Stimulated activated CD8-positive, alpha-beta memory T cell treated with anti-CD3 and anti-CD28 coated beads, Interleukin-7, amount 100 ng/mL, for 1 hour (primary cell): ENCODE measurements at places on chromosomes 6 and 20.
A peak's percentile ranks its signal among the peaks of the same experiment; 100 is the strongest.

DNA sequence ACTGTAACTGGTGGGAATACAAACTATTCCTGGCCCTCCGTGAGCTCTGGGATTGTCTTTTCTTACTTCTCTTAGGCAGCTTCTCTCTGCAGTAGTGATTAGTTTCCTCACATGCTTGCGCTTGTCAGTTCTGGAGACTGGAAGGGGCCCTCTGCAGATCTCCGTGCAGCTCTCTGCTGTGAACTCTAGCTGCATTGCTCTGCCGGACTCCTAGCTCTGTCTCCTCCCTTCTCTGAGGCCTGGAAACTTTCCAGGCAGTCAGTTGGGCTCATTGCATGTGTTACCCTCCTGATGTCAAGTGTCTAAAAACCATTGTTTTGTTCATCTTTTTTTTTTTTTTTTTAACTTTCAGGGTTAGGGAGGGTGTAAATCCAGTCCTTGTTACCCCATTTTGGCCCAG, 102.3 kb downstream of the CTNNBL1 start:
- DNase-seq = no peak

GRCh38 chr6:7264686-7265384, 48.2 kb downstream of the SSR1 start:
- no peak for DNase-seq

DNA sequence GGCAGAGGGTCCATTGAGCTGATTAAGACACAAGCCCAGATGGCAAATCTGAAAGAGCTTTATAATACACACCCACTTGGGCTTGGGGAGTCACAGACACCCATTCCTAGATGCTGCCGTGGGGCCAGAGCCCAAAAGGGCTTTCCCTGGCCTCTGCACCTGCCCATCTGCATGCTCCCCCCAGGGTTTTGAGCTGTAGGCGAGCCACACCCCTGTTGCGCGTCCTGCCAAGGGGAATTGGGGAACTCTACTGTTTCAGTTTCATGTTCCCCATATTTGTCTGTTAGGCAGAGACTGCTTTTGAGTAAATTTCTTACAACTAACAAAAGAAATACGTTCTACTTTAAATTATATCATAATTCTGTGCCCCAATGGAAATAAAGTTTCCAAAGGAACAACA, 52.9 kb upstream of the FNDC1 start:
- no peak for DNase-seq

- no peak for DNase-seq
These were observed 155.1 kb upstream of the SOX4 start for GRCh38 chr6:21438237-21438985.

DNA sequence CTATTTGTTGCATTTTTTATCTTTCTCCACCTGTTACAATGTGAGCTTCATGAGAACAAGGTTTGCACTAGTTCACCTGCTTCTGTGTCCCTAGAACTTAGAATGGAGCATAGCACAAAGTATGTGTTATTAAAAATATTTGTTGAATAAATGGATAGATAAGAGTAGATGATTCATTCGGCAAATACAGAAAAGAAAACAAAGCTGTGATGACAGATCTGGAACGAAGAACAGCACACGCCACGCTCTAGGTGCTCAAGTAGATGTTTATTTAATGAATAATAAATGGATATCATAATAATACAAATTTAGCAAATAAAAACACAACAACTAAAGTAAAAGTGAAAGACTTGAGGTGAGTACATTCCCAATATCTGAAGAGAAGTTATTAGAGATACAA, 273.1 kb downstream of the HAO1 start:
- DNase-seq = no peak

DNA sequence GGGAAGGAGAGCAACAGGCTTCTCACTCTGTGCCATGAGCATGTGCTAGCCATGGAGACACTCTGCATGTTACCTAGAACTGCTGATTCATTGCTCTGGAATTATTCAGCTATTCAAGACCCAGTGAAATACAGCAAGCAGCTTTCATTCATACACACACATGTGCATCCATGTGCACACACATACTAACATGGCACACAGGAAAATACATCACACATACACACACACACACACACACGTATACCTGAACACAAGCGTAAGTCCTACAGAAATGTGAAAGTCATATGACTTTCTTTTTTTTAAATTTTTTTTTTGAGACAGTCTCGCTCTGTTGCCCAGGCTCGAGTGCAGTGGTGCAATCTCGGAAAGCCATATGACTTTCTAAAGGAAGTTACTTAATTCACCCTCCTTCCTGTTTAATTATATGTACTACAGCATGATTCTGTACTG, 108.2 kb upstream of the NFATC2 start:
- no peak for DNase-seq

GRCh38 chr6:105005451-105005850, 48.5 kb downstream of the LIN28B start:
- no peak for DNase-seq

DNA sequence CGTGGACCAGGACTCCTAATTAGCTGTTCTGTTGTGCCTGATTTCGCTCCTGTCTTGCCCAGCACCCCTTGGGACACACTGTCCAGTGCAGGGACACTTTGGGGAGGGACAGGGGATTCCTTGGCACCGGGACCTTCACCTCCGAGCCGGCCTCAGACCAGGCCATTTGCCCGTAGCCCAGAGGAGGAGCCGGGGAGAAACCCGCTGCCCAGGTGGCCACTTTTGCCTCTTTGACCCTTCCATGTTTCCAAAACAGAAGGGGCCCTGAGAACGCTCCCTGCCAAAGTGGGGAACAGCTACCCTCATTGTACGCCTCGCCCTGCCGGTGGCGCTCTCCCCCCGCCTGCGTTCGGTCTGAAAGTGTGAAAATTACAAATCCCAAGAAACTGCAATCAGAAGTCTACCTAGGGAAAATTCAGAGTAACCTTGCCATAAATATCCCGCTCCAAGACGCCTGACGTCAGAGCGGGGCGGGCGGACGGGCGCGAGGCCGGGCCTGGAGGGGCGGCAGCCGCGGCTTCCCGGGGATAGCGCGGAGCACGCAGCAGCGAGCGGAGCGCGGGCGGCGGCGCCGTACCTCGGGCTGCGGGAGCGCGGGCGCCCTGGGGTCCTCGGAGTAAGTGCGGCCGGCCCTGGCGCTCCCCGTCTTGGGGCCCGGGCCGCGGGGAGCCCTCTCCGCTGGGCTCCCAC, at the start of gene DAAM2:
Gene DAAM2 (plus strand): TSS at position 527 of the 690 bp plus-strand sequence. CDS start 63,927 bp downstream, outside the sequence.
- DNase-seq = no peak

DNA sequence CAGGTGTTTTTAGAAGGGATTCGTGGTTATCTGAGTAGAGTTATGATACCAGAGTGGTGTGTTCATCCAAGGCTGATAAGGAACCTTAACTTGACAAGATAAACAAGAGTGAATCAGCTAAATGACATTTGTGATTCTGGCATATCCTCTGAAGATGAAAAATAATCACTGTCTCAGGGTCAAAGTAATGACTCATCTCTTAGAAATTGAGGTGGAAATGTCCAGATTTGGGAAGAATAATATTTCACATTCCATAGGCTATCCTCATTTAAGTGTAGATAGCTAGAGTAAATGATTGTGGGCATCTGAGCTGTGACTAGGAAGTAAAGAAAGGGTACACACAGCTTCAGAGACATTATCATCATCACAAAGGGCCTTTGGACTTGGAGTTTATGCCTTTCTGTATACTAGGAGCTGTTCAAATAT, 255.7 kb downstream of the GJA1 start:
- DNase-seq = no peak

- DNase-seq = no peak
These were observed 17.6 kb upstream of the FUCA2 start for GRCh38 chr6:143529095-143529494.

DNA sequence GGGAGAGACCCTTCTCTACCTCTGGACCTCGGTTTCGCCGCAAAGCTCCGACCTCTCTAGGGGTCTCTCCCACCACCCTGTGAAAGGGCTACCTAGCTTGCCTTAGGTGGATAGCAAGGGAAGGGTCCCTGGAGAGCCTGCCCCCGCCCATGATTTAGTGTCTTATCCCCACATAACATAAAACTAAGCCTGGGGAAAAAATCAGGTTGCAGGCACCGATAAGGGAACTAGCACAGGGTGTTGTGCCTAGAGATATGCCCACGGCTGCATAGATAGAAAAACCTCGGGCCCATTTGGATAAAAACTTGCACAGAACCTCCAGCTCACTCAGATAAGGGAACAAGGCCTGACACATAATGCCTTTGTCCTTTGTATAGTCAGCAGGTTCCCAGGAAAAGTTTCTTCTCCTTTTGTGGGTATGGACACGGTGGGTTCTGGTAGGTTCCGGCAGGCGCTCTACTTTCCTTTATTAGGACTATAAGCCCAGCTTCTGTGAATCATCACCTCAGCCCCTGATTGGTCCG, 846 bp downstream of the ZSCAN31 start:
- no peak for DNase-seq

DNA sequence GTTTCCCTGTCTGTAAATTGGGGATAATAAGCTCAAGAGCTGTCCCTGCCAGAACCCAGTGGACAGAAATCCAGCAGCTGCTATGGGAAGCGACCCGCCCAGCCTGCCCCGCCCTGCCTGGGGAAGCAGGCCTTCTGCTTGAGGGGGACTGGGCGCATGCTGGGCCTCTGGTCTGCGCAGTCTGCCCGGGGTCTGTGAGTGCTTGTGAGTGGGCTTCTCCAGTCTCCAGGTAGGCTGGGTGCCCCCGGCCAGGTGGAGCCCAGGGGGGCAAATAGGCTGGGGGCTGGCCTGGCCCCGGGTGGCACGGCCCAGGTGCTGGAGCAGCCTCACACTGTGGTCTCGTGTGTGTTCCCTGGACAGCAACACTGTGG, 648 bp upstream of the RBBP8NL start:
- DNase-seq = no peak

DNA sequence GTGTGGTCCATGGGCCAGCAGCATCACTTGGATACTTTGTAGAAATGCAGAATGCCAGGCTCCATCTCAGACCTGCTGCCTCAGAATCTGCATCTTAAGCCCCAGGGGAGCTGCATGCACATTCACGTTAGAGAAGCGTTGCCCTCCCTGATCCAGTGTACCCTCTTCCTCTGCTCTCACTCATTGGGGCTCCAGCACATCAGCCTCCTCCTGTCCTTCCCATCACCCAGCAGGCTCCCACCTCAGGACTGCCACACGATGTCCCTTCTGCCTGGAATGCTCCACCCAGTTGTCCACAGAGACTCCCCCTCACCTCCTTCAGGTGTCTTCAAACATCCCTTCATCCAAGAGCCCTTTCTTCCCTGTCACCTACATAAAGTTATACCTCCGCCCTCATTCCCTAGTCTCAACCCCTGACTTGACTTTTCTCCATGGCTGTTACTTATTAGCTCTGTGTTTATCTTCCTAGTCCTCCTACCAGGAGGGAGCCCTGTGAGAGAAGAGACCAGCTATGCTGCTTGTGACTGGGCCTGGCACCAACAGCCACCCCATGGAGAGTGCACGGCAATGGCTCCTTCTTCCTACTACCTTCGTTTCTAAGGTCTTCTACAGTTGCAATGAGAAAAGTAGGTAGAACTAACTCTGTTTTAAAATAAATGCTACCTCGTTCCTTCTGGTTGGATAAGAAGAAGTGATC, 3.3 kb upstream of the ACSS1 start:
- DNase-seq = no peak

GRCh38 chr6:148203970-148204369, 138.7 kb upstream of the SASH1 start:
- DNase-seq = peak; percentile 1

GRCh38 chr6:13711324-13711732, 307 bp downstream of the RANBP9 start:
- peak; percentile 33 for DNase-seq

DNA sequence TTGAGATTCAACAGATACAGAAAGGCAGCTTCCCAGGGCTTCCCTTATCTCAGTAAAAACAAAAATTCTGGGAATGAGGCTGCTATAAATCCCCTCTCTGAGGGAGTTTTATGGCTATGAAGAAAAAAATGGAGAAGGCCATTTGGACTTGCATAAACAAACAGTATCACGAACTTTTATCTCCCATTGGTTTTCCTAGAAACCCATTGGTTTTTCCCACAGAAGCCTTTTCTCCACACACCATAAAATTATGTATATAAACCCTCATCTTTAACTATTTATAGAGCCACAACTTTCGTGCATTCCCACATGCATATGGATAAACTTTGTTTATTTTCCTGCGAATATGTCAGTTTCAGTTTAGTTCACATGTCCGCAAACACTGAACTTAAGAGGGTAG, 36.2 kb upstream of the BTBD3 start:
- no peak for DNase-seq

- no peak for DNase-seq
These were observed 132.7 kb upstream of the SALL4 start for GRCh38 chr20:51935003-51935358.

DNA sequence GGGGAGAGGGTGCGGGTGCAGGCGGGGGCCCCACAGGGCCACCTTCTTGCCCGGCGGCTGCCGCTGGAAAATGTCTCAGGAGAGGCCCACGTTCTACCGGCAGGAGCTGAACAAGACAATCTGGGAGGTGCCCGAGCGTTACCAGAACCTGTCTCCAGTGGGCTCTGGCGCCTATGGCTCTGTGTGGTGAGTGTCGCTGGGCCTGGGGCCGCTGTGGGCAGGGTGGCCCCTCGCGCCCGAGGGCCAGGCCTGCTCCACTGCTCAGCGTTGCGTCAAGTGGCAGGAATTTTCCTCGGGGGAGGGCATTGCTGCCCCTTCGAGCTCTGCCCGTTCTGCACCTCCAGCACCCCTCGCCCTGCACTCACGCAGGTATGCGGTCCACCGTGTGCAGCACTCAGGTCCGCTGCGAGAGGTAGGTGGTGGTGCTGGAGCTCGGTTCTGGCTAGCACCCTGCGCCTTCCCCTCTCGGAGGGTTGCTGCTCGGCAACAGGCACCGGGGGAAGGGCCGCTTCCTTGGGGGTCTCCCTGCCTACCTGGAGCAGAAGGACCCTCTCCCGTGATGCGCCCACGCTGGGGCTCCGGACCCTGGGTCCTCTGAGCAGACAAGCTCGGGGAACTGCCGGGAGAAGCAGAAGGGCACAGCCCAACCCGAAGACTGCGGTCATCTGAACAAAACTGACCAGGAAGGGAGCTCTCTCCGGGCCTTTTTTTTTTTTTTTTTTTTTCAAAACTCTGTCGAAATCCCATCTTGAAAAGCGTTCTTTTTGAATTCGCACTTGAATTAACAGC, 674 bp downstream of the MAPK14 start:
- peak; percentile 14 for DNase-seq

DNA sequence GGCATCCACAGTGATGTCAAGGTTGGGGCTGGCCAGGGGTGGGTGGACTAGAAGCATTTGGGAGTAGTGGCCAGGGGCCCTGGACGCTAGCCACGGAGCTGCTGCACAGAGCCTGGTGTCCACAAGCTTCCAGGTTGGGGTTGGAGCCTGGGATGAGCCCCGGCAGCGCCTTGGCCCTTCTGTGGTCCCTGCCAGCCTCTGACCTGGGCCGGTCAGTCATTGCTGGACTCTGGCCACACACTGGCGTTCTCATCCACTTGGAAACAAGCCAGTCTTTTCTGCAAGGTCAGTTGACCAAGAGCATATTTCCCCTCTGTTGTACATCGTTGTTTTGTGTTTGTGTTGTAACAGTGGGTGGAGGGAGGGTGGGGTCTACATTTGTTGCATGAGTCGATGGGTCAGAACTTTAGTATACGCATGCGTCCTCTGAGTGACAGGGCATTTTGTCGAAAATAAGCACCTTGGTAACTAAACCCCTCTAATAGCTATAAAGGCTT, 8.4 kb downstream of the PSMA7 start:
- no peak for DNase-seq
